EH (cell line): ENCODE measurements at places on chromosomes 11 and 22.

GRCh38 chr22:46508491-46508999 is 28.9 kb downstream of the CELSR1 start:
- no peak for DNase-seq

GRCh38 chr11:74702383-74703007 is 28.7 kb downstream of the CHRDL2 start:
- peak; percentile 78 for DNase-seq

- no peak for DNase-seq
These were observed 743 bp upstream of the CD3D start for GRCh38 chr11:118343248-118343647.

DNA sequence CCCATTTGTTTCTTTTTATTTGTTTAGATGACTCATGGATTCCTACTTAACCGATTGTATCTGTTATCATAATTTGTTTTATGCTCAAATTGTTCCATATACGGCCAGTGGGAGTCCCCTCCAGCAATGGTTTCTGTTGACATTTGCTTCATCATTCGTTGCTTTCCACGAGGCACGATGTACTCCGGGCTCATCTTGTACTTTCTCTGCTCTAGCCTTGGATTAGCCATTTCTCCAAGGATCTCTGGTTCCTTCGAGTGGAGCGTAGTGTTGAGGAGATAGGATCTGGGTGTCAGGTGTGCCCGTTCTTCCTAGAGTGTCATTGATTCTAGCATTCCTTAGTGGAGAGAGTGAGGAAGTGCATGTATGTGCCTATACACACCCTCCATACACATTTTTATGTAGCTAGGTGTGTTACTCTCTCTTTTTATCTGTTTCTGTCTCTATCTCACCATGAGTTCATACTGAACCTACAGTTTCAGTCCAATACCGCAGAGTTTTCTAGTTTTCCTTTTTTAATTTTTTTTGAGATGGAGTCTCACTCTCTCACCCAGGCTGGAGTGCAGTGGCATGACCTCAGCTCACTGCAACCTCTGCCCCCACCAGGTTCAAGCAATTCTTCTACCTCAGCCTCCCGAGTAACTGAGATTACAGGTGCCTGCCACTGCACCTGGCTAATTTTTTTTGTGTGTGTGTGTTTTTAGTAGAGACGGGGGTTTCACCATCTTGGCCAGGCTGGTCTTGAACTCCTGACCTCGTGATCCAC is 31.4 kb downstream of the TECTA start:
- no peak for DNase-seq

DNA sequence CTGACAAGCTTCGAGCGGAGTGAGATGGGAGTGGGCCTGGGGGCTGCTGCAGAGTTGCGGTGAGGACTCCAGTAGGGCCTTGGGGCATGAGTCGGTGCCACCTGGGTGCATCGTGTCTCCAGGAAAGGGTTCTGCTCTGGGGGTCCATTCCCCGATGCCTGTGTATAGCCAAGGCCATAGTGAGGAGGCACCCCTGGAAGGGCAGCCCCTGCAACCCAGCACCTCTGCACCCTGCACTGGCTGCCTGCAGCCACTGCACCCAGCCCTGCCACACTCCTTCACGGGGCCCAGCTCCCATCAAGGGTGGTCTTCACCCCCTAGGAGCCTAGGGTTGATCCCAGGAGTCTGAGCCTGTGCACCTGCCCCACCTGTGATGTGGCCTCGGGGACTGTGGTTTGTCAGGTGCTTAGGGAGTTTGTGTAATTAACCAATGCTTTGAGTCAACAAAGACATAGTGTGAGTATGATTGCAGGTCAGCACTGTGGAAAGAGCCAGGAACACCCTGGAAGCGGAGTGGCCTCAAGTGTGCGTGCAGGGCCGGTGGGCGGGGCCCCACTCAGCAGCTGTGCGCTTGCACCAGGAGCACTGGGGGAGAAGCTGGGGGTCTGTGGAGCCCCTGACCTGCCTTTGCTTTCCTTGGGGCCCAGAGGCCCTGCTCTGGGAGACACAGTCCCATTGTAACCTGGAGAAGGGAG is 1299.3 kb downstream of the BRD1 start:
- no peak for DNase-seq

DNA sequence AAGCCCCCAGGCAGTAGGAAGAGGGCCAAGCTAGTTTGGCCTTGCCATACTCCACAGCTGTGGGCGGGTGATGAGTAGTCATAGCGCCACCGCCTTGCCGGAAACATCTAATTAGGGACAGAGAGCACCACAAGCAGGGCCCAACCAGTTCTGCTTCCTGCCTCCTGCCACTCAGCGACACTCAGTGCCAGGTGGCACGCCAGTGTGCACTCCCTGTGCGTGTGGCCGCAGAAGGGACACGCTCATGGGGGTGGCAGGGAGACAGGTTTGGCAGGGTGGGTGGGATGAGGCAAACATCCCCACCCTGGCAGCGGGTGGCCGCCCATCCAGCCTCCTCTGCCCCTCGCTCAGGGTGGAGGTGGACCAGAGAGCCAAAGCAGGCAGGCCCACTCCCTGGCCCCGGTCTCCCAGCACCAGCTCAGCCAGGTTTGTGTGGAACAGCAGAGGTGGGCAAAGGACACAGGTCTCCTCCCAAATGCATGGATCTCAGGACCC is 4.9 kb downstream of the OVOL1 start:
- peak; percentile 49 for DNase-seq

DNA sequence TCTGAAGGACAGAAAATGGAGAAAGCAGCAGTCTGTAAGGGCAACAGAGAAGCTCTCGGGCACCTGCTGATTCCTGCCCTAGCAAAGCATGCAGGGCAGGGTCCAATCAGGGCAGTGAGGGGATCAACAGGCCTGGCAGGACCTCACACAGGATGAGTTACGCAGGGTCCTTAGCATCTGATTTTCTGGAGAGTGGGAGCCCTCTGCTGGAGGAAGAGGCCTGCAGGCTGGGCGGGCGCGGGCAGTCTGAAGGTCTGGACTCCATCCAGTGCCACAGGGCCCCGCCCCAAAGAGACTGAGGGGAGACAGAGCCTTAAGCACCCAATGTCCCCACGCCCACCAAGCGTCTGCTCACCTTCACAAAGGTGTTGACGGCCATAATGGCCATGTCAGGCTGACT is 28.9 kb downstream of the AP1B1 start:
- peak; percentile 72 for DNase-seq

DNA sequence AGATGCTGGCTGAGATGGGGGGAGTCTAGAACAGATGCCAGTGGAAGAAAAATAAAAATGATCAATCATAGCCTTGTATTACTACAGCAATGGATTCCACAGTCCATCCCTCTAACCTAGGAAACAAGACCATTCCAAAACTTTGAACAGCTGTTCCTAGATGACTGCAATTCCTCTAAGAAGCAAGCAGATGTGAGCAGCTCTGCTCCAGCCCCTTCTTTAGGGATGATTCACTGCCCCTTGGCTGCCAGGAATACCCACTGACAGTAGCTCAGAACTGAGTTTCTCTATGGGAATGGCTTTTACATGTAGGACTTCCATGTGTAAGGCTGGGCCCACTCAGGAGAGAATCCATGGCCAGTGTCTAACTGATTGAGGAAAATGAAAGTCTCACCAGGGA is 943.9 kb downstream of the OPCML start:
- DNase-seq = peak; percentile 68

- DNase-seq = peak; percentile 63
These were observed 68.3 kb downstream of the SPECC1L start for GRCh38 chr22:24338726-24339451.

GRCh38 chr11:68040957-68041591 is 2.2 kb downstream of the TCIRG1 start:
- DNase-seq = no peak

- no peak for DNase-seq
These were observed 190.5 kb upstream of the MTMR2 start for GRCh38 chr11:96114178-96115064.

- no peak for DNase-seq
These were observed 39.9 kb downstream of the PTPRJ start for GRCh38 chr11:48020092-48020755.

GRCh38 chr11:111939836-111940604 is 2.9 kb downstream of the DIXDC1 start:
- peak; percentile 93 for DNase-seq

GRCh38 chr11:26949846-26950245 is 44.1 kb upstream of the FIBIN start:
- peak; percentile 46 for DNase-seq

GRCh38 chr11:117083011-117083935 is 15.0 kb downstream of the SIK3 start:
- DNase-seq = no peak

GRCh38 chr22:21850660-21851059 is 16.8 kb downstream of the MAPK1 start:
- DNase-seq = no peak

DNA sequence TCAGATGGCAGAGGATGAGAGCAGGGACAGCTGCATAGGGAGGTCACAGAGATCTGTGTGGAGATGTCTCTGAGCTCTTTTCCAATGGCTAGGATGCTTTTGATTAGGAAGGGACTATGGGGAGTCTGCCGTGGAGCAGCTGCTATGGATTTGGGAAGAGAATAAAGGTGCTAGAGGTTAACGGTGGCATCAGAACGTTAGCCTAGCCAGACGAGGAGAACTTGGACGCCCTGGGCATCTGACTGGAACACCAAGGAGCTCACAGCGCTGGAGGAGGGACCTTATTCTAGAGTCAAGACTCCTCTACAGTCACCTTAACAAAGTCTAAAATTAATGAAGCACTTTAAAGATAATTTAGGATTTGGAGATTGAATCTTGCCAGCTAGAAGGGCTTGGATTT is 157.2 kb upstream of the B3GAT1 start:
- DNase-seq = no peak

DNA sequence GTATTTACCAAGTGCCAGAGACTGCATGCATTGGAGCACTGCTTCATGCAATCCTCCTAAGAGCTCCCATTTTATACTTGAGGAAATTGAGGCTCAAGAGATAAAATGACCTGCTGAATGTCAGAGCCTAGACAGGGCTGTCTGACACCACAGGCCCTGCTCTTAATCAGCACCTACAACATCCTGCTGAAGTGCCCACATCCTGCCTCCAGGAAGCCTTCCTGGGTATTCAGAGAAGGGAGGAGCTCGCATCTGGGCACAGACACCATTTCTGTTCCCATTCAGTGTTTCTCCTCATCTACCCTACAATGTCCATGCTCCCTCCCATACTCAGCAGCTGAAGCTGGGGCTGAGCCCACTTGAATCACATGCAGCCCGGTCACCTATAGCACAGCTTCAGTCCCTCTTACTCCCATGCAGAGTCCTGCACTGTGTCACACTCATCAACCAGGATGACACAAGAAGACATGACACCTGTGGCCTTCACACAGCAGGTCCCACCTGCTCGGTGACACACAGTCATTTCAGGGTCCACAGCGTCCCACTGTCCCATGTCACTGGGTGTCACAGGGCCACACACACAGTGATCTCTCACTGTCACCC is 53.1 kb downstream of the PDE2A start:
- no peak for DNase-seq

DNA sequence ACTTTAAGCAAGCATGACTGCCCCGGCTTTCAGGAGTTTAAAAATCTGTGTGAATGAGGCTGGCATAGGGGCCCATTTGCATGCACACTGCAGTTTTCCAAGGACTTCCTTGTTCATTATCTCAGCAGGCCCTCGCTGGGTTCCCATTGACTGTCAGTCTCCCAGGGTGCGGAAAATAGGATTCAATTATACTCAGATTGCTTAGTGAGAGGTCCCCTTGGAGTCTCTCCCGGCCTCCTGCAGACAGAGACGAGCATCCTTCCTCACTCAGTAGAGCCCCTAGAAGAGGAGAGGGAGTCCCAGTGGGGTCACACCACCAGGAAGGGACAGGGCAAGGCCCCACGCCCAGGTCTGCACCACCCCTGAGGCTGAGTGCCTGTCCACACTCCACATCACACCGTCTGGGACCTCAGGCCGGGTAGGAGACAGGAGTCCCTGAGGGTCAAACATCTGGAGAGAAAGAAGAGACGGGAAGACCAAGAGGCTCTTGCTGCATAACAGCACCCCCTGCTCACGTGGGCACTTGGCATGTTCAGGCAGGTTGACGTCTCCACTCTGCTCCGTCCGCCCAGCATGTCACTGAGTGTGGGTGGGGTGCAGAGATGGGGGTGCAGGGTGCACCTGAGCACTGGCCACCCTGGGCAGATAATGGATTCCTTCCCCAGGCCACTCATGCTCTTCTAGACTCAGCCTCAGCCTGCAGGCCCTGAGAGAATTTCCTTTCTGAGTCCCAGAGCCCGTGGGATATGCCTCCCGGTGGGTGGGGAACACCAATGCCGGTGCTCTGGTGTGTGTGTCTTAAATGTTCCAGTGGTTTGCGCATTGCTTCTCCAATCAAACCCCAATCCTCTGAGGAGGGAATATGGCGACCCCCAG is 58.8 kb downstream of the MCM5 start:
- DNase-seq = no peak

DNA sequence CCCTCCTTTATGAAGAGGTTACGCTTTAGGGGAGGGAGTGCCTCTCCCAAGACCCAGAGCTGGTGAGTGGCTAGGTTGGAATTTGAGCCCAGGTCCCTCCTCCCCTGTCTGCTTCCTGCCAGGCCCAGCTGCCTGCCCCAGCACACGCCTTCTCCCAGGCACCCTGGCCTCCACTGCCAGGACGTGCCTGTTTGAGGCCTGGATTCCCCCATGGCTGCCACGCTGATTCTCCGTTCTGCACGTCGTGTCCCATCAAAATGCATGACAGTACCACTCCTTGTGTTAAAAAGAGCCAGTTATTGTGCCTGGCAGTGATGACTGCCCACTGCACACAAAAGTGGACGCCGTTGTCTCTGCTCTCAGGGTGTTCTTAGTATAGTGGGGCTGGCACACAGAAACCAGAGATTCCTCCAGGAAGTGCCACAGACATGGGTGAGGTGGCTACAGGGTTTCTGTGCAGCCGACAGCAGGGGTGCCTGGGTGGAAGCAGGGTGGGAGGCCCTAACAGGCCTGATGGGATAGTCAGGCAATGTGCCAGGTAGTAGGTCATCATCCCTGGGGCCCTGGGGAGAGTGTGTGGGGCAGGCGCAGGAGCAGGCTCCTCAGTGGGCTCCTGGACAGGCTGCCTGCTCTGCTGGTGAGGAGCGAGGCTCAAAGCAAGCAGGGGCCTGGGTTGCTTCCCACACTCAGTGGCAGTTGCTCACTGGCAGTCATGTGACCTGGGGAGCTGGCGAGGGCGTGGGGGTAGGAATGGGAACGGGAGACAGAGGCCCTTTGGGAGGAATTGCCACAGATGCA is 24.2 kb downstream of the MED15 start:
- DNase-seq = peak; percentile 97

GRCh38 chr11:11390068-11390771 is 37.2 kb upstream of the CSNK2A3 start:
- no peak for DNase-seq

DNA sequence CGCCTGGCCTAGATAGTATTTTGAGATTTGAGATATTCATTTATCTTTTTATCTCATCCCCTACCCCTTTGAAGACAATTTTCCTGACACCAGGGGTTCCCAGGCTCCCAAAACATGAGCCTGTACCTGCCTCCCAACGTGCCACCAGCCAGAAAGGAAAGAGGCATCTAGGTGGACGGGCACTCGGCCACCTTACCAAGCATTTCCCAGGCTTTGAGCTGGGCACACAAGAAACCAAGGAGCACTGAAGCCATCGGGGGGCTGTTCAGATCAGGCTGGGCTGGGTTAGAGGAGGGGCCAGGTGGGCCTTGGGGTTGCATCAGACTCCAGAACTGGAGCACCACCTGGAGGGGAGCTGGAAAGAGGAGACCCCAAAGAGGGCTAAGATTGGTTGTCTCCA is 28.5 kb upstream of the BAIAP2L2 start:
- DNase-seq = no peak
